ENCODE measurements at places on chromosomes 3 and 15. TPM values are rescaled to one million over a fixed set of nuclear protein-coding genes. Genes with fewer than 3 reads are reported as not detected.

DNA sequence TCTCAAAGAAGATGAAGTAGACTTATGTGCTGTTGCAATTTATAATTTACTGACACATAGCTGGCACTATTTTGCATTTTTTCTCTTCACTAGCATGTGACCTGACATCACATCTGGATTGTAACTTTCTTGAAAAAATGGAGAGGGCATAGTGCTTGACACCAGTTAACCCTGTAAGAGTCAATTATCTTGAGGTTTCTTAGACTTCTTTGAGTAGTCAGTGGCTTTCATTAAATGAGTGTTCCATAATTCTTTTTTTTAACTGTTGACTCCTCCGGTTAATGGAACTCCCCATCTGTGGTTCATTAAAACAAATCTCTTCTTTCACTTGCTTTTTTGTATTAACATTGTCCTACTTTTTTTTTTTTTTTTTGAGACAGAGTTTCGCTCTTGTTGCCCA, 16.9 kb upstream of the PRKCI start:
- no peak overlapping the region for H3K27ac ChIP-seq
- H3K36me3 ChIP-seq: no peaks in the 10 kb centered on the region
- H3K4me1 ChIP-seq: no peaks in the 10 kb centered on the region
- H3K27me3 ChIP-seq: no peaks in the 10 kb centered on the region

DNA sequence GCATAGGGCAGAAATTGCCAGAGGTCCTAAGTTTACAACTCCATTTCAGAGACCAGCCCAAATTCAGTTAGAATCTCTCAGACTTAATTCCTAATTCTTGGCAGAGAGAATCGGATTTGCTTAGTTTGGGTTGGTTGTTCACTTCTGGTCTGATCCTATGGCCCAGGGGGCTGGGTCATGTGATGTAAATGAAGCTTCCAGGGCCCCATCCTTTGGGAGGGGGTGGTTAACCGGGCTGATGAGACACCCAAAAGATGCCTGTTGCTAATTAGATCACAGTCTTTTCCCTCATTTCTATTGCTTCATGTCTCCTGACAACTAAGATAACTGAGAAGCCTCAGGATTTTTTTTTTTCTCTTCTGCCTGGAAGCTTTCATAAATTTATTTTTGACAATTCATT, 11.1 kb upstream of the ZNF620 start:
- no peaks in the 10 kb centered on the region for H3K27me3 ChIP-seq
- no peaks in the 10 kb centered on the region for H3K4me1 ChIP-seq
- no peak overlapping the region for H3K4me3 ChIP-seq
- DNase-seq: no peak
- H3K27ac ChIP-seq: no peak overlapping the region

GRCh38 chr15:74989527-74989926, 5.8 kb upstream of the SCAMP5 start:
- H3K4me1 ChIP-seq: no peaks in the 10 kb centered on the region
- no peak overlapping the region for H3K27ac ChIP-seq
- H3K27me3 ChIP-seq: no peaks in the 10 kb centered on the region
- DNase-seq: no peak

Gene ANKRD63
- total RNA-seq: 0.26 TPM

Gene SEMA3B
- 6.4 TPM for total RNA-seq

Gene CTDSPL
- total RNA-seq: 21.3 TPM

Gene ACKR2
- not detected for total RNA-seq

DNA sequence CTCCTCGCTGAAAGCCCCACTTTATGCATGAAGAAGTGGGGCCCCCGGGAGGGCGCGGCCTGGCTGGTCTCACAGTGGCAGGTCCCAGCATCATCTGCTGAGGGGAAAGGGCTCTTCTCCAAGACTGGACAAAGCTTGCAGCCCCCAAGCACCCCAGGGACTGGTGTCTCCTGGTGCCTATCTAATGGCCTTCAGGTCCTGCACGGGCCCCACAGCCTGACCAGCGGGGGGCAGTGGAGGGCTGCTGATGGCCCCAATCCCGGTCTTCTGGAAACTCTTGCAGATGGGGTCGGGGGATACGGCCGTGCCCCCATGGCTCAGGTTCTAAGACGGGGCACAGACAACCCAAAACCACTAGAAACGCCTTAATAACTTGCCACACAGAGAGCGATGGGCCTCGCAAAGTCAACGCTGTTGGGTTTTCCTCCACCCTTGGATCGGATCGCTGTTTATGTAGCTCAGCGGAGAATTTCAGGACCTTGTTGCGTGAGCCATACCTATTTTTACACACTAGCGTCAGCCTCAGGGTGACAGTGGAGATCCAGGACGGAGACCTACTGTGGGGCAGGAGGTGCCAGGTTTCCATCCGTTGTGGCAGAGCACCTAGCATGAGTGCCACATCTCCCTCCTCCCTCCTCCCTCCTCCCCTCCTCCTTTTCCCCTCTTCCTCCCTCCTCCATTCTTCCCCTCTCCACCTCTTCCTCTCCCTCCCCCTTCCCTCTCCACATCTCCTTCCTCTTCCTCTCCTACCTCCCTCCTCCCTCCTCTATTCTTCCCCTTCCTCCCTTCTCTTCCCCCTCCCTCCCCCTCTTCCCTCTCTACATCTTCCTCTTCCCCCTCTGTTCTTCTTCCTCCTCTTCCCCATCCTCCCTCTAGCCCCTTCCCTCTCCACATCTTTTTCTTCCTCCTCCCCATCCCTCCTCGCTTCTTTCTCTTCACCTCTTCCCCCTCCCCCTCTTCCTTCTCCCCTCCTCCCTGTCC, 79.3 kb upstream of the ALDH1L1 start:
- H3K36me3 ChIP-seq: peaks cover 8% of the 10 kb centered on the region
- no peak overlapping the region for H3K4me3 ChIP-seq
- H3K27me3 ChIP-seq: no peaks in the 10 kb centered on the region
- peak; percentile 70 for DNase-seq
- H3K27ac ChIP-seq: no peak overlapping the region

GRCh38 chr3:182973047-182973446, 7.3 kb downstream of the DCUN1D1 start:
- no peaks in the 10 kb centered on the region for H3K36me3 ChIP-seq
- H3K4me1 ChIP-seq: no peaks in the 10 kb centered on the region
- H3K27me3 ChIP-seq: no peaks in the 10 kb centered on the region
- no peak overlapping the region for H3K4me3 ChIP-seq
- DNase-seq: no peak

DNA sequence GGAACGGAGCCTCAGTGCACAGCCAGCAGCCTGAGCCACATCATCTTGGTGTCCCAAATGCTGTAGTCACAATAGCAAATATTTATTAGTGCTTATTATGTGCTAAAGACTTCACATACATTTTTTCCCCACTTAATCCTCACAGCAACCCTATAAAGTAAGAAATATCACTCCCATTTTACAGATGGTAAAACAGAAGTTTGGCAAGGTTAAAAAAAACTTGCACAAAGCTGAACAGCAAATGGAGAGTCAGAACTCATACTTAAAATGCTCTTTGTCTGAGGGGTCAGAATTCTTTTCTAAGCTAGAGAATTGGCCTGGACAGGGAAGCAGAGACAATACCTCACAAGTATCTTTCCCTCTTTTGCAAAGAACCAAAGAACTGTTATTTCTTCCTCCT, 30.9 kb upstream of the THRB start:
- H3K27me3 ChIP-seq: peaks cover 14% of the 10 kb centered on the region
- DNase-seq: no peak
- H3K36me3 ChIP-seq: no peaks in the 10 kb centered on the region
- H3K27ac ChIP-seq: no peak overlapping the region

GRCh38 chr3:174417573-174417972, 441.6 kb upstream of the NAALADL2 start:
- no peak overlapping the region for H3K4me3 ChIP-seq
- no peaks in the 10 kb centered on the region for H3K4me1 ChIP-seq
- H3K27me3 ChIP-seq: no peaks in the 10 kb centered on the region
- H3K36me3 ChIP-seq: no peaks in the 10 kb centered on the region
- DNase-seq: no peak
- no peak overlapping the region for H3K27ac ChIP-seq

DNA sequence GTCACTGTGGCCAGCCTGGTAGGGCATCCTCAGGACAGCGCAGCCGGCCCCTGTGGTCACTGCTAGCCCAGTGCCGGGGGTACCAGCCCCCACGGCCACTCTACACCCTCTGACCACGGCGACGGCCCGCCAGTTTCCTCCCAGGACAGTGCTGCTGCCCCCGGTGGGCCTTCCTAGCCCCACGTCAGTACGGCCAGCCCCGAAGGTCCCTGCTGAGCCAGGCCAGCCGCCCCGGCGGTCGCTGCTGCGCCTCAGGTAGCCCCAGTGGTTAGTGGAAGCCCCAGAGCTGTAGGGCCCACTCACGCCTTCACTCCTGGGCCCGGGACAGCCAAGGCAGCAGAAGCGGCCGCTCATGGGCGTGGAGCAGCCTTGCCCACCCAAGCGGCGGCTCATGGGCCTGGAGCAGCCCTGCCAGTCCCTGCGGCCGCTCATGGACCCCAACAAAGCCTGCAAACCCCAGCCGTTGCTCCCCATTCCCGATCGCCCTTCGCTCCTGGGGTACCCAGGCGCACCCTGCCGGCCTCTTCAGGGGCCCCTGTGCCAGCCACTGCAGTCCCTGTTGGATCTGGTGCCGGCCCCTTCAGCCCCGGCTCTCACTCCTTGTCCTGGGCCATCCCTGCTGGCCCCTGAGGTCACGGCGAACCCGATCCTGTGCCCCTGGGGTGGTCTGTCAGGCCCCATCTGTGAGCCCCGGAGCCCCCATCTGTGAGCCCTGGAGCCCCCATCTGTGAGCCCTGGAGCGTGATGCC, 9.5 kb upstream of the ROPN1B start:
- H3K27me3 ChIP-seq: no peaks in the 10 kb centered on the region
- no peak overlapping the region for H3K4me3 ChIP-seq
- DNase-seq: peak; percentile 56
- H3K4me1 ChIP-seq: no peaks in the 10 kb centered on the region
- H3K27ac ChIP-seq: no peak overlapping the region

Gene TUSC7
- total RNA-seq: not detected

GRCh38 chr15:40445421-40445922, 4.7 kb downstream of the BAHD1 start:
- H3K4me3 ChIP-seq: peak overlapping the region; percentile 23
- no peak overlapping the region for H3K27ac ChIP-seq
- H3K36me3 ChIP-seq: no peaks in the 10 kb centered on the region
- no peak for DNase-seq

- no peak overlapping the region for H3K4me3 ChIP-seq
- peaks cover 2% of the 10 kb centered on the region for H3K36me3 ChIP-seq
- H3K27ac ChIP-seq: no peak overlapping the region
- H3K27me3 ChIP-seq: no peaks in the 10 kb centered on the region
- no peak for DNase-seq
- no peaks in the 10 kb centered on the region for H3K4me1 ChIP-seq
Measured at GRCh38 chr3:71916747-71917369, 131.9 kb upstream of the PROK2 start.

DNA sequence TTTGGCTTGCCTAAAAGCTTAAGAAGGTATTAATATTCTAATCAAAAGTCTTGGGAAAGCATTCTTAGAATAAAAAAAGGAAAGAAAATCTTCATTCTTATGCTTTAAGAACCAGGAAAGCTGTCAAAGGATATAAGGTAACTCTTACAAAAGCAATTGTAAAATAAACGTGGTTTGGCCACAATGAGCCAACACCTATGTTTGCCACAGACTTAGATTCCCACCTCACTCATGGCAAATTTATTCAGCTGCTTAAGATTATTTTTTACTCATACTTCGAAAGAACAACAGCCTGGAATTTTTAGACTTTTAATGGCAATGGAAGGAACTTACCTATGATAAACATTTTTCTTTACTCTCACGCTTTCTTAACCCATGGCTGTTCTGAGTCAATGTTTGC, 38.4 kb downstream of the AGTR1 start:
- no peaks in the 10 kb centered on the region for H3K4me1 ChIP-seq
- H3K27me3 ChIP-seq: no peaks in the 10 kb centered on the region
- H3K4me3 ChIP-seq: no peak overlapping the region
- DNase-seq: no peak
- no peaks in the 10 kb centered on the region for H3K36me3 ChIP-seq

Gene GPX1
- total RNA-seq: 265 TPM

Gene HGD
- not detected for total RNA-seq

DNA sequence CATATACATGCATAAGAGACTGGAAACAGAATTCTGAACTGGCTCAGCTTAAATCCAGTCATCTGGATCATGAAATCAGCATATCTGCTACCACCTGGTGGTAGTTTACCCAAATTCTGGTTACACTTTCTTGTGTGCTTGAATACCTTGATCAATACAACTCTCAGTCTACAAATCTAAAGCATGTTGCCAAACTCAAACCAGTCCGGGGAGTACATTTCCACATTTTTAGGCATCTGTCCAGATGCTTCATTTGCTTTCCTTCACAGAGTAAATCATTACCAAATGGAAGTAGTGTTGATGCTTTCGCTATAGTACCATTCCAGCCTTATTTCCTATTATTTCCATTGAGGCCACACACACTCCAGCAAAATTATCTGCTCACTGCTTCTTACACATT, 126.4 kb downstream of the P2RY1 start:
- no peak for DNase-seq
- no peak overlapping the region for H3K27ac ChIP-seq
- H3K36me3 ChIP-seq: peaks cover 10% of the 10 kb centered on the region
- no peaks in the 10 kb centered on the region for H3K27me3 ChIP-seq
- no peak overlapping the region for H3K4me3 ChIP-seq

DNA sequence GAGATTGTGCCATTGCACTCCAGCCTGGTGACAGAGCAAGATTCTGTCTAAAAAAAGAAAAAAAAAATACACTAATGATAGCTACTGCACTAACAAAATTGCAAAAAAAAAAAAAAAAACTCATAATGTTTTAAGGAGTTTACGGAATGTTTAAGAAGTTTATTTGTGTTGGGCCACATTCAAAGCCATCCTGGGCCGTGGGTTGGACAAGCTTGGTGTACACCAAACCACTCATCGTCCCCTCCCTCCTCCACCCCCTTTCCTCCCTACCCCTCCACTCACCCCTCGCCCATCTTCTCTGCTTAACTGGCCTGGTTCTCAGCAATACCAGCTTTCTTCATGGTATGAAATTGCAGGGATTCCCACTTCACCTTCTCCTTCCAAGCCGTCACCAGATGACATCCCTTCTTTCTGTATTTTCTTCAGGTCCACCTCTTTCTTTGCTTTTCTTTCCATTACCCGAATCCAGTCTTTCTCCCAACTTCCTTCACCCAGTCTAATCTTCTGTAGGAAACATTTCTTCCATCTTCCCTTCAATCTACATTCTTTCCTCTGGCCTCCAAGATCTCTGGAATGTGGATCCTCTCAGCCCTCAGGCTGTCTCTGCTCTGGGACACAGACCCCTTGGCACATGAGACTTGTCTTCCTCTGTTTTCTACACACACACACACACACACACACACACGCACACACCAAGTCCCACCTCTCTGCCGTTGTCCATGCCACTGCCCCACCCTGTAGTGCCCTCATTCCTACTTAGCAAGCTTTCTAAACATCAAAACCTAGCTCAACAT, 3.5 kb upstream of the MESP1 start:
- H3K27ac ChIP-seq: no peak overlapping the region
- H3K27me3 ChIP-seq: peaks cover 16% of the 10 kb centered on the region
- H3K36me3 ChIP-seq: no peaks in the 10 kb centered on the region
- no peak for DNase-seq
- no peaks in the 10 kb centered on the region for H3K4me1 ChIP-seq

Gene TTC21A
- 2.3 TPM for total RNA-seq

- H3K27me3 ChIP-seq: no peaks in the 10 kb centered on the region
- no peak overlapping the region for H3K4me3 ChIP-seq
- no peak overlapping the region for H3K27ac ChIP-seq
- H3K4me1 ChIP-seq: no peaks in the 10 kb centered on the region
- peaks cover 39% of the 10 kb centered on the region for H3K36me3 ChIP-seq
Measured at GRCh38 chr3:151135541-151136337, 50.3 kb downstream of the MED12L start.

Gene GOLGA6A
- total RNA-seq: 0.72 TPM
